ENCODE measurements at places on chromosomes 16 and 17.

DNA sequence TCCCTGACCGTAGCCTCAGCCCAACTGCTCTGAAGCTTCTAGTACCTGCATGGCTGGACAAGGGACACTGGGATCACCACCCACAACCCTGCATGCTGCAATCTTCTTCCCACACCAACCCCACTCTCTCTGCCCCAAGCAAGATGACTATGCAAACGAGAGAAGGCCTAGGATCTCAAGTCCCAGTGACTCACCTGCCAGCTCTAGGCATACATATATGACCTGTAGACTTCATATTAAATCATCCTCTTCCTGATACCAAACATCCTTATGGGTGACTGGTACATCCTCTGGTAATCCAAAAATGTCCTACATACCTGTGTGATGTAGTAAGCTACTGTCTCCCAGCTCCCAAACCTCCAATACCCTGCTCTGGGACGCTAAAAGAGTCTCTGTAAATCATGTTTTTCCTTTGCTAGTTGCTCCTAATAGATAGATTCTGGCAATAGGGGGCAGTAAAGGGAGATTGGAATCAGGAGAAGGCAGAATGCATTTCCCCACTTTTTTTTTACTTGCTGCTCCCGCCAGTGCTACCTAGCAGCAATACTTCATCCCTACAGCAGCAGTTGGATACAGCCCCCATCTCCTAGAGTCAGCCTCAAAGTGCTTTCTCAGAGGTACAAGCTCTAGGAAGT lies 43.4 kb upstream of the SOX9 start:
- DNase-seq, result no peak

DNA sequence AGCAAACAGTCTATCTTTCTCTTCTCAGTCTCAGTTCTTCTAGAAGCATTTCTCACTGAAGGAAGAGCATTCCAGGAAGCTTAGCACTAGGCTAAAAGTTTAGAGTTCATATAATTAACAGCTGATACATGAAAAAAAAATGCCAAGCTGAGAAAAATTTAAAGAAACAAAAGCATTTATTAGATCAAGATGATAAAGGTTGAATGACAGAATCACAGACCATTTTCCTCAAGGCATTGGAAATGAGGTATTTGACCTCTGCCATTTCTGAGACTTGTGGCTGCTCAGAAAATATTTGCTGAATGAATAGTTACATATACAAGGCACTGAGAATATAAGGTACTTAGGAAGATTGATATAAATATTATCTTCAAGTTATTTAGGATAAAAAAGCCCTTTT lies 901.6 kb upstream of the GOT2 start:
- DNase-seq, result no peak

DNA sequence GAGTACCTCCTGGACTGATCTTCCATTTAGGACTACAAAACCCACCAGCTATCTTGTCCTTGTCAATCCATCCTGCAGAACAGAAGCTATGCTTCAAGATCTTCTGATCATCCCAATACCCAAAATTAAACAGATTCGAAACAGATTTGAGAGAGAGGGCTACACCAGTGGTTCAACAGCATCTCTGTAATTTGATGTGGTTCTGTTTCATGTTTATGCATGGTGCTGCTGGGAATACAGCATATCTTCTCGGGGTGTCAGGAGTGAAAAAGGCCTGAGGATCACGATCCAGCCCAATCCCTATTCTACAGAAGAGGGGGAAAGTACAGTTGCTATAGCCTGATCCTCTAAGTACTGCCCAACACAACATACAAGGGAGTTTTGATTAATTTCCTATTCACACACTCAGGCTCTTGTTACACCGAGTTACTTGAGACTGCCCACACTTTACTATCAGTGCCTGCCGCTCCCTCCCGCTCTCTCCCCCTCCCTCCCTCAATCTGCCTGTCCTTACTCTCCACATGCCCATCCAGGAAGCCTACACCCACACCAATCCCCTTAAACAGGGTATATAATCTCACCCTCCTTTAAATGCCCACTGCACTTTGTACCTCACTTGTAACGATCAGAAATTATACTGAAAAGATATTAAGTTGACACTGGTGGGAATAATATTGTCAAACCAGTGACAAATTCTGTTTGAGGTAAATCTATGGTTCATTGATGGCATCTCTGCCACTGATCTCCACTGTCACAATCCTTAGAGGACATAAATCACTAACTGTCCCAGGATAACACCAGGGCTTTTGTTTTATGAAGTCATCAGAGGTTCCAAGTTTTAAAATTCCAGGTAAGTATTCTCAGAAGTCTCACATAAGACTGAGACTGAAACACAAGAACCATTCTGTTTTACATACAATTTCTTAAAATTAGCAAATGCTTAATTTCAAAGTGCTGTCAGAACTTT lies 89.3 kb upstream of the PLEKHM1 start:
- no peak for DNase-seq

DNA sequence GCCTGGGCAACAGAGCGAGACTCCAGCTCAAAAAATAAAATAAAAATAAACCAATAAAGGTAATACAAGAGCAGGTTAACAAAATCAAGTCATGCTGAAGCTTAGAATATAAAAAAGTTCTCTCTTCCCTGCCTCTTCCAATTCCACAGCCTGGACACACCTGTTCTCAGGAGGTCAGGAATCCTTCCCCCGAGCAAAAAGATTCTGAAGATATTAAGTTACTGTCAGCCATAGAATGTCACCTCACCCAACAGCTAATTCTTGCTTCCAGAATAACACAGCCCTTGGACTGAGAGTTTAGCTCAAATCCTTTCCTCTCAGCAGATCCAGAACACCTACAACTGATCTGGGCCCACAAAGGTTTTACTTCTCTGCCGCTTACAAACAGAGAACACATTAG lies 27.1 kb downstream of the SLC39A11 start:
- DNase-seq, result no peak

- DNase-seq, result peak; percentile 28
These were observed 591 bp downstream of the PSMD7 start for GRCh38 chr16:74297145-74297665.

GRCh38 chr17:8447799-8448198 lies 12.1 kb downstream of the NDEL1 start:
- no peak for DNase-seq

- no peak for DNase-seq
These were observed 58.3 kb downstream of the USP32 start for GRCh38 chr17:60333628-60334031.
